ENCODE measurements at places on chromosomes 7 and 10.

GRCh38 chr10:59273445-59273844 is 88.9 kb downstream of the FAM13C start:
- no peak for DNase-seq

- DNase-seq = no peak
Observed at GRCh38 chr10:133440633-133441285, 13.0 kb upstream of the SCART1 start.

- no peak for DNase-seq
Observed at GRCh38 chr7:5703572-5704533, 77.6 kb downstream of the RNF216 start.

GRCh38 chr10:44958196-44958897 is 1.3 kb upstream of the RASSF4 start:
- DNase-seq = no peak

DNA sequence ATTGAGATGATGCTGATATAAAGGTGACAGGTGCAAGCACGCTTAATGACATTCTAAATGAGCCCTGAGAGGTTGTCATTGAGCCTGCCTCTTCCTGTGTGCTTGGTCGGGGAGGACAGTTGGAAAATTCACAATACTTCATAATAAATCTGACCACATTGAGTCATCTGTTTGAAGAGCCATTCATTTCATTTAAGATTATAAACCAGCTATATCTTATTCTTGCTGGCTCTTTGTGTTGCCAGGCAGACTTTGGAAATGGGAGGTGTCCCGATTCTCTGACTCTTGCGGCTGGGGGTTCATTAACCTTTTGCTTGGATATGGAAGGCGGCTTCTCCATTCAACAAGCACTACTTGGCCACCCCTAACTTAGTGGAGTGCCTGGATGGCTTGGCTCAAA is 198.2 kb downstream of the FANK1 start:
- no peak for DNase-seq

GRCh38 chr7:37592366-37592765 is 91.2 kb upstream of the GPR141 start:
- no peak for DNase-seq

- no peak for DNase-seq
Observed at GRCh38 chr7:79620291-79620690, 166.8 kb upstream of the MAGI2 start.

- DNase-seq = peak; percentile 6
Observed at GRCh38 chr10:21724687-21725367, 190.8 kb downstream of the MLLT10 start.

- DNase-seq = no peak
Observed at GRCh38 chr10:116110736-116111135, 162.3 kb downstream of the GFRA1 start.

DNA sequence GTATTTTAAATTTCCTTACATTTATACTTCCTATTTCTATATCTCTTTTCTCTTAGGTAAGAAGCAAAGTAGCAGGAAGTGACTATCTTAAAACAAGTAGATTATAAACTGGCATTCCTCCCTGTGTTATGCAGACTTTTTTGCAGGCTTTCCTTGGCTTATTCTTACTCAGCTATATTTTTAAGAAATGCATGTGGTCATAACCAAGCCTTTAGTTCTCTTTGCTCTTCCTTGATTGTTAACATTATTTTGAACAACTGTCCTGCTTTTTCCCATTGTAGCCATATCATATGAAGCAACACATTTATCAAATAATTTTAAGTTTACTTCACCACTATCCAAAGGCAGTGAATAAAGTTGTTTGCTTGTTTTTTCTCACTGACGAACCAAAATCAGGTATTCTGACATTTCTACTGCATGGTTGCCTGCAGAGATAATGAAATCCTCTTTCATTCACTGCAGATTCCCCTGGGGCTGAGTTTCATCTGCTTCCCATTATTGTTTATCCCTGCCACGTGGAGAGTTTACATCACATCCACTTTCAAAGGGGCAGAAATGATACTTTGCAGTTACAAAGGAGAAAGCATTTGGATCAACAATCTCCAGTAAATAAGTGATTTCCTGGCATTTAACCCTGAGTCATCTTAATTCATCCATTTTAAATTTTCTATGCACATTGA is 389.9 kb upstream of the SEMA3C start:
- no peak for DNase-seq

GRCh38 chr10:12681252-12681651 is 320.3 kb downstream of the CCDC3 start:
- DNase-seq = no peak

GRCh38 chr7:20825555-20825954 is 38.9 kb upstream of the SP8 start:
- DNase-seq = no peak

- DNase-seq = no peak
Observed at GRCh38 chr7:29754874-29755490, 51.3 kb upstream of the WIPF3 start.

DNA sequence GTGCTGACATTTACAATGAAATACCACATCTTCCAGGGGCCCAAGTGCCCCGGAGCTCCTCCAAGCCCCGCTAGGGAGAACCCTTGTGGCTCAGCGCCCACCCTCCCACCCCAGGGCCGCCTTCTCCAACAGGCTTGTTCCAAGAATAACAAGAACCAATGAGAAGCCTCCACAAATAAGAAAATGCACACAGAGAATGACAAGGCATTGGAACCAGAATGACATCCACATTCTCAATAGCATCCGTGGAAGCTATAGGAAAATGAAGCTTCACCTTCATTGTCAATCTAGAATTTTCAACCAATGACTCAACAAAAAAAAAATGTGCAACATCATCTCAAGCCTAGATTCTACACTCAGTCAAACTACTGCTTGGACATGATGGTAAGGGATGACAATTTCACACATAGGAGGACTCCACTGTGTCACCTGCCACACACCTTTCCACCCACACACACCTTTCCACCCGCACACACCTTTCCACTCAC is 50.4 kb upstream of the PPP2R2D start:
- no peak for DNase-seq

- DNase-seq = no peak
Observed at GRCh38 chr7:157442456-157442855, 105.7 kb downstream of the DNAJB6 start.

GRCh38 chr10:66307826-66308225 is 618.0 kb upstream of the LRRTM3 start:
- no peak for DNase-seq

DNA sequence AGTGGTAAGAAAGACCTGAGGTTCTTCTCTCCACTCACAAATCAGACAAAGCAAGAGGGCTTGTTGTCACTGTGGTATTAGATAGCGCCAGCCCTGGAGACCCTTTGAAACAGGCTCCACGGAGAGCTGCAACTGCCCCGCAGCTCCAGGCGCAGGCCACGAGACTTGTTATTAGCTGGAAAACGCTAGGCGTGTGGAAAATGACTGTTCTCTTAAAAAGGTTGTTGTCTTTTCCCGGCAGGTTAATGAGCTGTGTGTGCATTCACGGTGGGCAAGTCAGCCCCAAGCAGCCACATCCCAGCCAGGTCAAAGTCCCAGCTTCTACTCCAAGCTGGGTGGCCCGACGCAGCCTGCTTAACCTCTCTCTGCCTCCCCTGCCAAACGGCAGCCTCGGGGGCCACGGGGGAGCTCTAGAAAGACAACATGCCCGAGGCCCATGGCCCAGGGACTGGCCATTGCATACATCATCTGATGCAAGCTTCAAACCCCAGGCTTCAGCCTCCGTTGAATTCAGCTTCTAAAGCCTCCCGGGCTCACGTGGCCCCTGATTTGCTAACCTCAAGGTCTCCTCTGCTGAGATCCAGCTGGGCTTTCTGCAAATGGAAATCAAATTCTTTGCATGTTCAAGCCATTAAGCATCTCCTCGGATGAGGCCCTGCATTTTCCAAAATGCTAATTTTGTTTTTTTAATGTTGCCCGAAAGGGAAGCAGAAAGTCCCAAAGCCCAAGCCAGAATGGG is 61.3 kb upstream of the DNAAF5 start:
- no peak for DNase-seq

DNA sequence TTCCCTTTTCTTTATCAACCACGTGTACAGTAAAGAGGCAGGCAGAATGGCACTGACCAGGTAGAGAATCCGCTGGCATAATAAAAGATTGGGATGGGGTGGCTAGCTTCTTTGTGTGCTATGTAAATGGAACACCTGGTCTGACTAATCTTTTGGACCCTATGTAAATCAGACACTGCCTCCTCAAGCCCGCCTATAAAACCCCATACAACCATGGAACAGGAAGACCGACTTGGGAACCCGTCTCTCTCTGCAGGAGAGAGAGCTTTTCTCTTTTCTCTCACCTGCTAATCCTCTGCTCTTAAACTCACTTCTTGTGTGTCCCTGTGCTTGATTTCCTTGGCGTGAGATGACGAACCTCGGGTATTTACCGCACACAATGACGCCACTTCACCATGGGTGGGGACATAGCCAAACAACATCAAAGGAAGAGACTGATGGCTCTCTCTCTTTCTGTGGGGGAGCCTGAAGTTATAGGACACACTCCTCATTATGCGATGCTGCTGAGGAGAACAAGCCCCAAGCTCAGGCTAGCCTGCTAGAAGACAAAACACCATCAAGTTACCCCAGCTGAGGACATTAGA is 94.2 kb downstream of the ARL5B start:
- DNase-seq = no peak

GRCh38 chr10:118175148-118175547 is 128.4 kb upstream of the RAB11FIP2 start:
- DNase-seq = no peak

DNA sequence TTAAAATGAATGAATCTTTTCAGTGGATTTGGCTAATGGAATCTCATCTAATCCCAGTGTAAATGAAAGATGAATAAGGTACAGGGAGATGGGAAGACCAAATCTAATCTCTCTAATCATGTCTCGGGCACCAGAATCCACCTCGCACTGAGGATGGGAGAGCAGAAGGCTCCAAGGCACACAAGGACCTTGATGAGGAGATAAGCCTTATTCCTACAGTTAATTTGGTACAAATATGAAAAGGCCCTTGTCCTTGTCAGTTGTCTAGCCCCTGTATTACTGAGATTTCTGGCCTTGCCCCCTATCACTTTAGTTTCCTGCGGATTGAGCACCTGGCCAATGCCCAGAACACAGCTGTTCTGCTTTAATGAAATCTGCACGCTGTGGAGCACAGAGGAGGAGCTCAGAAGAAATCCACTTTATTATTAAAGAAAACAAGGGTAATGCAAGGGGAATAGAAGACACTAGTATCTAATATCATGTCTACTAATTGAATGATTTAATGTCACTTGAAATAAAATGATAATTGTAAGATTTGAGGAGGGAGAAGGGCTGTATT is 321.4 kb upstream of the HGF start:
- DNase-seq = no peak

- DNase-seq = no peak
Observed at GRCh38 chr10:91975438-91975837, 51.9 kb downstream of the BTAF1 start.

GRCh38 chr10:69047111-69047832 is 40.6 kb upstream of the SRGN start:
- no peak for DNase-seq

DNA sequence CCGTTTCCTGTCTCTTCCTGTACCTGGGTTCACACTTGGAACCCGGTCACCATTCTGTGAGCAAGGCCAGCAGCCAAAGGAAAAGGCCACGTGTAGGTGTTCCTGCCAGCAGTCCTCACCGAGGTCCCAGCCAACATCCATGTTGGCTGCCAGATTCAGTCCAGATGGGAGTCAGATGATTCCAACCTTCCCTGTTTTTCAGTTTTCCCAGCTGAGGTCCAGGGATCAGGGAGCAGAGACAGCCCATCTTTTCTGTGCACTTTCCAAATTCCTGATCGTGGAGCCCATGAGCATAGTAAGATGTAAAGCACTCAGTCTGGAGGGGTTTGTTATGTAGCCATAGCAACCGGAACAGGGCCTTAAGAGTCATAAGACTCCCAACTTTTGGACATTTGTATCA is 3.9 kb upstream of the PVRIG start:
- no peak for DNase-seq

GRCh38 chr10:64275774-64276173 is 754.6 kb downstream of the REEP3 start:
- DNase-seq = no peak

DNA sequence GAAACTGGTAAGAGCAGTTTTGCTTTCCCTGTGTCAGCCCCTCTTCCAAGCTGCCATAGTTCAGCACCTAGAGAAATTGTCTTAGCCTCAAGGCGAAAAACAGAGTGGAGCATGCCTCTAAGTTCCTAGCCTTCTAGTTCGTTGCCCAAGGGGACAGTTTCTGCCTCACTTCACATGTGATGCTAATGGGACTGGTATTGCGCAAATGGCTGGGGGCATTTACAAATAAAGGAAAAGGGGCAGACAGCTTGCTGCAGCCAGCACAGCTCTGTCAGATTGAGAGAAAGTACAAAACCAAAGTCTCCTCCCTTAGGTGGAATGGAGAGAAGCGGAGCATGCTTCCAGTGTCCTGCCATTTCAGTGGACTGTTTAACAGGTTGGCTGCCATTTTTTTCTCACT is 567.7 kb downstream of the ETV1 start:
- DNase-seq = no peak

DNA sequence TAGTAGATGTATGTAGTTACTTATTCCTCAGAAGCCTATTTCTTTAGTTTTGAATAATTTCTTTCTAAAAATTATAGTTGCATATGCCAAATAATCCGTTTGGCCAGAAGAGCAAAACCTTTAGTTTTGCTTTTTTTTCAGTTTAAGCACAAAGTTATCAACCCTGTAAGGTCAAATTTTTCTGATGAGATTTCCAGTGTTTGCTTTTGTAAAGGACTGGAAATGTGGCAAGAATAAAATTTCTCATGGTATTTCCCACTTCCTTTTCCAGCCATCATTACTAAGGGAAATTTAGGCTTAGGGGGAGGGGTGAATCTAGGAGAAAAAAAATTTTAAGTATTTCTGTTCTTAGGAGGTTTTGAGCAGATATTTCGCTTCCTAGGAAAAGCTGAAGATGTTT is 7.6 kb downstream of the CALD1 start:
- no peak for DNase-seq

DNA sequence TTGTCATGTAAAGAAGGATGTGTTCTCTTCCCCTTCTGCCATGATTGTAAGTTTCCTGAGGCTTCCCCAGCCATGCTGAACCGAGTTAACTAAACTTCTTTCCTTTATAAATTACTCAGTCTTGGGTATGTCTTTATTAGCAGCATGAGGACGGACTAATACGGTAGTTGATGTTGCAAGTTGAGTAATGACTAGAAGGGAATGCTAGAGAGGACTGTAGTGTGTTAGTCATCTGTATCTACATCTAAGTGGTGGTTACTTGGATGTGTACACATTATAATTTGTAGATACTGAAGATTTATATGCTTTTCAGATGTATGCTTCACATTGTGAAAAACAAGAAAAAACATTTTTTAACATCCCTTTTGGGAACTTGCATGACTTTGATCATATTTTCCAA is 244.6 kb downstream of the POLR1F start:
- no peak for DNase-seq

DNA sequence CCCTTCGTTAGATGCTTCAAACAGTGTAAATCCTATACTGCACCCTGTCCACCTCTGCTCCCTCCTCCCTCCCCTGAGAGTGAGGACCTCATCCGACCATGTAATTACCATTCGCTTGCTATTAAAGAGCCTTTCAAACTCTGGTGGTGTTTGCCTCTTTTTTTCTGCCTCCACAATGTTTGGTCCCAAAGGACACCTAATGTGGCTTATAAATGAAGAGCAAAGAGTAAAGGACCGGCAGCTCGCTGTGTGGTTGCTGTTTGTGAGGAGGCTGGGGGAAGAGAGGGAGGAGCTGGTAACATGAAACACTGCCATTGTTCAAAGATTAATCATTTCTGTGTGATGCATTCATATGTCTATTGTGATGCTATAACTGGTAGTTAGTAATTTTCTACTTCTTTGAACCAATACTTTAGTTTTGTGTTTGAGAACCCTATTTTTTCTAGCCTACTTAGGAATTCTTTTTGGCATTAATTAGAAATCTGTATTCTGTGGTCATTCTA is 27.9 kb downstream of the MTURN start:
- no peak for DNase-seq
